IMR-90 (cell line): ENCODE measurements at places on chromosomes 16 and 17.

DNA sequence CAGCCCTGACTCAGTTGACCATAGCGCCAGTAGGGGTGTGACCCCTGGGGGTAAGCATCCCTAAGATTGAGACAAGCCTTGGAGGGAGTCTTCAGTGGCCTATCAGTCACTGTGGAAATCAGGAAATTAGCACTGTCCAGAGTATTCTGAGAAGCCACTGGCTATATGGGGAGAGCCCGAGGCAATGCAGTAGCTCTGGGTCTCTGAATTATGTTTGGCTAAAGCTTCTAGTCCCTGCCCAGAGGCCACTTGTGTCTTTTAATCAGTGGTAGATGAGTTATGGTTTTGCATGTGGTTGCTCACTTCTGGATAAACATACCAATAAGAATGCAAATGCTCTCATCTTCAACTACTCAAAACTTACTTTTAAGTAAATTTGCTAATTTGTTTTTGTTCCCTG is 100.6 kb upstream of the TOX3 start:
- H3K4me3 ChIP-seq: no peak overlapping the region
- no peaks in the 10 kb centered on the region for H3K4me1 ChIP-seq
- no peak for DNase-seq
- H3K27me3 ChIP-seq: no peaks in the 10 kb centered on the region
- no peaks in the 10 kb centered on the region for H3K36me3 ChIP-seq

GRCh38 chr17:9644910-9645751 is at the start of gene USP43:
Gene USP43, plus strand, starts transcription at chr17:9645517. Its CDS starts 116 bp downstream, at chr17:9645633.
- DNase-seq: no peak
- H3K4me3 ChIP-seq: no peak within 1 kb of the TSS; the same call in 1 of the 2 replicates
- H3K36me3 ChIP-seq: no peaks in the 10 kb centered on the region
- H3K27ac ChIP-seq: no peak within 1 kb of the TSS

GRCh38 chr17:68359791-68360535 is 68.7 kb downstream of the ARSG start:
- DNase-seq: no peak
- H3K4me3 ChIP-seq: no peak overlapping the region
- peaks cover 3% of the 10 kb centered on the region for H3K4me1 ChIP-seq

DNA sequence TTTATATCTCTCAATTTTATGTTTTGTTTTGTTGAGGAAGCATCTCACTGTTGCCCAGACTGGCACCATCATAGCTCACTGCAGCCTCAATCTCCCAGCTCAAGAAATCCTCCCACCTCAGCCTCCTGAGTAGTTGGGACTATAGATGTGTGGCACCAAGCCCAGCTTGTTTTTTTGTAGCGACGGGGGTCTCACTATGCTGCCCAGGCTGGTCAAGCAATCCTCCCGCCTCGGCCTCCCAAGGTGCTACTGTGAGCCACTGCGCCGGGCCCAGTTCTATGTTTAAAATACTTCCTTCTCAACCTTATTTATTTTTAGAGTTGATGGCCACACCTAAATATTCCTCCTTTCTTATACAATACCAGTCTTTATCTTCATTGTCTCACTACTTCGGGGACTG is 1.9 kb upstream of the NFE2L1 start:
- H3K36me3 ChIP-seq: peaks cover 7% of the 10 kb centered on the region; the same call in 1 of the 2 replicates
- H3K27me3 ChIP-seq: no peaks in the 10 kb centered on the region
- H3K4me1 ChIP-seq: peaks cover 9% of the 10 kb centered on the region
- H3K4me3 ChIP-seq: no peak overlapping the region
- no peak for DNase-seq
- H3K27ac ChIP-seq: no peak overlapping the region

GRCh38 chr16:6160303-6160702 is 1062.7 kb upstream of the EEF2KMT start:
- no peaks in the 10 kb centered on the region for H3K36me3 ChIP-seq
- H3K27me3 ChIP-seq: no peaks in the 10 kb centered on the region
- H3K4me1 ChIP-seq: no peaks in the 10 kb centered on the region
- DNase-seq: no peak

- H3K36me3 ChIP-seq: peaks cover 7% of the 10 kb centered on the region
- H3K4me1 ChIP-seq: peaks cover 6% of the 10 kb centered on the region
- peak; percentile 72 for DNase-seq
- no peak overlapping the region for H3K27ac ChIP-seq
Observed at GRCh38 chr16:28090646-28091377, 27.3 kb upstream of the GSG1L start.

- H3K4me3 ChIP-seq: no peak overlapping the region
- no peak for DNase-seq
- H3K27me3 ChIP-seq: peaks cover 59% of the 10 kb centered on the region
- no peaks in the 10 kb centered on the region for H3K36me3 ChIP-seq
- no peaks in the 10 kb centered on the region for H3K4me1 ChIP-seq
Observed at GRCh38 chr17:76131051-76131691, 9.9 kb downstream of the FOXJ1 start.

DNA sequence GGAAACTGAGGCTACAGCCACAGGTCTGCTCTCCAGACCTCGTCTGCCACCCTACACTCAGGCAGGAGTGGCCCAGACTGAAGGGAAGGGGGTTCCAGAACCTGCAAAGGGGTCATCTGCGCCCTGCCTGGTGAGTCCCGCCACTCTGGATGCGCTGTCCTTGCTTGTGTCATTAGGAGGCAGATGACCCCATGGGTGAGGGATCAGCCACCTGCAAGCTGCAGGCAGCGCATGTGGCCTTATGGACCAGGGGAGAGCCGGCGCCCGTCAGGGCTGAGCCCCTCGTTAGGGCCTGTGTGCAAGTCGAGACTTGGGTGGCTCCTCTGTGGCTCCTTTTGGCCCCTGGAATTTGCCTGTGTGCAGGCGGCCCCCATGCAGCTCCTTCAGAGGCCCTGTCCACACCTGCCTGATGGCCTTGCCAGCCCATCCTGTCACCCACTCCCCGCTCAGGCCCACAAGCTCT is 5.7 kb downstream of the ZFPM1 start:
- H3K27ac ChIP-seq: no peak overlapping the region
- peaks cover 12% of the 10 kb centered on the region; the same call in 1 of the 2 replicates for H3K4me1 ChIP-seq
- DNase-seq: no peak
- no peaks in the 10 kb centered on the region for H3K36me3 ChIP-seq
- H3K4me3 ChIP-seq: no peak overlapping the region

- no peak overlapping the region for H3K4me3 ChIP-seq
- no peaks in the 10 kb centered on the region for H3K27me3 ChIP-seq
Observed at GRCh38 chr17:54992797-54993639, 24.5 kb downstream of the STXBP4 start.

GRCh38 chr16:23494188-23494587 is 16.1 kb downstream of the GGA2 start:
- DNase-seq: no peak
- no peak overlapping the region for H3K4me3 ChIP-seq
- no peaks in the 10 kb centered on the region for H3K27me3 ChIP-seq
- H3K27ac ChIP-seq: no peak overlapping the region
- peaks cover 5% of the 10 kb centered on the region; the same call in 1 of the 2 replicates for H3K4me1 ChIP-seq

DNA sequence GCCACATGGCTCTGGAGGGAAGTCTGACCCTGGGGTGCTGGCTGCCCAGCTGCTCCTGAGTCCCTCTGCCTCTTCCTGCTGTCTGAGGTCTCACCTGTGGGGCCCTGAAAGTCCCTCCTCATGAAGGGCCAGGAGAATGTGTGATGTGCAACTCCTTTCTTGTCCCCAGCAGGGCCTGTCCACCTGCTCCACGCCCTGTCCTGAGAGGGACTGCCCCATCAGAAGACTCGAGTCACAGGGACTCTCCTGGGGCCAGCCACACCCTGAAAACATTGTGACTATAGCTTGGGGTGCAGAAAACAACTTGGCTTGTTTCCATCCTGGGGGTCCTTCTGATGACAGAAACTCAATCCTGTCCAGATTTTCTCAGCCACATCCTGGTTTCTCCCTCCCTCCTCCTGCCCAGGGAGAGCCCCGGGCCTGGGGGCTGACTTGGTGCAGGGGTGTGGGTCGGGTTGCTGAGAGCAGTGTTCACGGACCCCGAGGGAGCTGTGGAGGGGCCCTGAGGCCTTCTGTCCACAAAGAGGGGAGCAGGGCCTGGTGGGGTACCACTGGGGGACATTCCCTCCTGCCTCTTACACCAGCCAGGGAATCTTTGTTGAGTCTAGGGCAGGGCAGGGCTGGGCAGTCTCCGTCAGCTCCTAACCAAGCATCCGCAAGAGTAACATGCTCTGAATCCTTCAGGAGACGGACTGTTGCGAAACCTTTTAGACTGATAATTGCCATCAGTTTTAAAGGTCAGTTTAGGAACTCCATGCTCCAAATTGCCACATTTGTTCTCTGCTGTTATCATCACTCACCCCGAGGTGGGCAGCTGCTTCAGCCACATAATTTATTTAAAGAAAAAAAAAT is 45.9 kb downstream of the NT5M start:
- no peak for DNase-seq
- no peaks in the 10 kb centered on the region for H3K36me3 ChIP-seq
- peaks cover 4% of the 10 kb centered on the region for H3K4me1 ChIP-seq
- peaks cover 8% of the 10 kb centered on the region; the same call in 1 of the 2 replicates for H3K27me3 ChIP-seq
- no peak overlapping the region for H3K4me3 ChIP-seq
- H3K27ac ChIP-seq: no peak overlapping the region
